Purkinje cell (primary cell): ENCODE measurements at places on chromosomes 3 and 15. TPM values are rescaled to one million over a fixed set of nuclear protein-coding genes. Genes with fewer than 3 reads are reported as not detected.

RETNLB gene
- not detected in 2 replicates for polyA plus RNA-seq

THPO gene
- polyA plus RNA-seq: 1.4 TPM in 1 of 2 replicates, not detected in the other

ERC2 gene
- 11.0 and 24.8 TPM in 2 replicates for polyA plus RNA-seq

IL20RB gene
- not detected in 2 replicates for polyA plus RNA-seq

LSMEM2 gene
- polyA plus RNA-seq: not detected in 2 replicates

PLIN1 gene
- 0.74 and 2.3 TPM in 2 replicates for polyA plus RNA-seq

ACSBG1 gene
- 3.7 and 3.8 TPM in 2 replicates for polyA plus RNA-seq

CHRM5 gene
- not detected in 2 replicates for polyA plus RNA-seq

CDC25A gene
- polyA plus RNA-seq: 0.69 and 0.94 TPM in 2 replicates

HAUS2 gene
- polyA plus RNA-seq: 28.5 and 36.6 TPM in 2 replicates

LRRFIP2 gene
- 28.3 and 30.5 TPM in 2 replicates for polyA plus RNA-seq

SOX14 gene
- not detected in 2 replicates for polyA plus RNA-seq

MYEF2 gene
- 27.2 and 35.0 TPM in 2 replicates for polyA plus RNA-seq

P2RY13 gene
- 0.69 and 2.4 TPM in 2 replicates for polyA plus RNA-seq

YEATS2 gene
- polyA plus RNA-seq: 2.2 and 6.2 TPM in 2 replicates

OR5H6 gene
- not detected in 2 replicates for polyA plus RNA-seq

CDHR4 gene
- not detected in 2 replicates for polyA plus RNA-seq

SEMA3G gene
- polyA plus RNA-seq: 0.20 TPM in 1 of 2 replicates, not detected in the other

VIPR1 gene
- polyA plus RNA-seq: 0.41 and 6.1 TPM in 2 replicates

SLC6A20 gene
- polyA plus RNA-seq: not detected in 2 replicates

SHC4 gene
- 0.06 and 2.9 TPM in 2 replicates for polyA plus RNA-seq

SST gene
- polyA plus RNA-seq: 178 TPM in 1 of 2 replicates, not detected in the other

ARRDC4 gene
- polyA plus RNA-seq: 7.8 and 11.1 TPM in 2 replicates

CPNE9 gene
- polyA plus RNA-seq: 6.6 and 12.5 TPM in 2 replicates

LRRC31 gene
- polyA plus RNA-seq: 0.98 and 1.9 TPM in 2 replicates

XIRP1 gene
- polyA plus RNA-seq: not detected in 2 replicates

METTL6 gene
- polyA plus RNA-seq: 43.4 and 54.0 TPM in 2 replicates

GOLGA6A gene
- not detected in 2 replicates for polyA plus RNA-seq

FOXB1 gene
- polyA plus RNA-seq: not detected in 2 replicates
